ENCODE measurements at places on chromosomes 11 and 22.
A peak's percentile ranks its signal among the peaks of the same experiment; 100 is the strongest.

GRCh38 chr11:27582621-27583020 is 76.1 kb upstream of the LIN7C start:
- no peak for DNase-seq

DNA sequence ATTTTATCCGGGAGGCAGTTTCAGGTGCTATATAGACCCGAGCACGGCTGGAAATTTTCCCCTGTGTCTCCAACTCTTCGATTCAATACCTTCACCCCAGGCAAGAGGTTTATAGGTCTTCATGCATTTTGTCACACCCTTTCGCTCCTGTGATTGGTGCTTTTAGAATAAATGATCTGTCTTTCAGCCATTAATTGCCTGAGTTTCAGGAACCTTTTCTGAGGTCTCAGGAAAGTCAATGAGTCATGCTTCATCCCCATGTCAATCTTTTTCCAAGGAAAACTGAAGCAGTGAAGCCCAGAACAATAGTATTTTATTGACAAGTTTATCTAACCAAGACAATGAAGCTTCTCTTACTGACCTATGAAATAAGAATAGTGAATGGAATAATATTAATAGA is 29.9 kb downstream of the FAM181B start:
- DNase-seq: no peak

- no peak for DNase-seq
Measured at GRCh38 chr11:82890936-82891335, 9.3 kb downstream of the PRCP start.

DNA sequence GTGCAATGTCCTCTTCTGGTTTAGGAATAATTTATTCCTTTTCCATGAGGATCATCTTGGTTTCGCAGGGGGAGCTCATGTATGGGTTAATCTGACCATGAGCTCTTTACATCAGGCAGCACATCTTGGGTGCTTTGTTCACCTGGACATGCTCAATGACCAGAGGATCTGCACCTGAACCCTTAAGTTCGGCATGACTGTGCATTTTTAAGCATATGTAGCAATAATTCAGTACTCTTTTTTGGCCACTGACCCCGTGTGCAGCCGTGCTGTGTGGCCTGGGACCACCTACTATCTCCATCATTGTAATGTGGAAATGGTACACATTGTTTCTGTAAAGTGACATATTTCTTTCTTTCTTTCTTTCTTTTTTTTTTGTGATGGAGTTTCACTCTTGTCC is 62.9 kb downstream of the DEPDC5 start:
- DNase-seq: no peak

DNA sequence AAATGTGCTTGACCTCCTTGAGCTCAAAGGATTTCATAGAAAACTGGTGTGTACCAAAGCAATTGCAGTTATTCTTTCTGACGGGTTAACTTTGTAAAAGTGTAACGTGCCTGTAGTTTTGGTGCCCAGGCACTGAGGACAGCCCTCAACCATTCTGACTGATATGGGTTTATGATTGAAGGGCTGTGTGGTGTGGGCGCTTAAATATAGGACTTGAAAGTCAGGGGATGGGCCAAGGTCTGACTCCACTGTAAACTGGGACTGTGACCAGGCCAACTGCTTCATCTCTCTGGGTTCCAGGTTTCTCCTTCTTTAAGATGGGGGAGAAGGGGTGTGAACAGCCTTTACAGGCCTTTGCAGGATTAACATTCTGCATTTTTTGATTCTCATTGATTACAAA is 191.1 kb upstream of the ARHGAP20 start:
- no peak for DNase-seq

GRCh38 chr11:108926841-108927577 is 262.1 kb downstream of the DDX10 start:
- DNase-seq: no peak

- no peak for DNase-seq
Measured at GRCh38 chr11:56917708-56918400, 70.9 kb upstream of the OR5AK2 start.

DNA sequence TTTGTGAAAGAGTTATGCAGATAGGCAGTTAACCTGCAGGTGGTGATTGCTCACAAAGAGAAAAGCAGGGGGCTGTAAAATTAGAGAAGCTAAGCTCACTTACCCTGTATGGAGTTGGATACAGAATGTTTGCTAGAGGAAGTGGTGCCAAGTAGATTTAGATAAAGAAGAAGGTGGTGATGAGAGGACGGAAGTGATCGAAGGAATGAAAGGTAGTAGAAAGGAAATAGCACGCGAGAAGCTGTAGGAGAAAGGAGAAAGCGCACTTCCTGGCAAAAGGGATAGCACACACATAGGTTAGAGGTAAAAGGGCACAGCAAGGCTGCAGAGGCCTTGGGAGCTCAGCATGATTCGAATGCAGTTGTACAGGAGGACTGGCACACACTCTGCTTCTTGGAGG is 87.3 kb upstream of the CTSC start:
- DNase-seq: no peak

DNA sequence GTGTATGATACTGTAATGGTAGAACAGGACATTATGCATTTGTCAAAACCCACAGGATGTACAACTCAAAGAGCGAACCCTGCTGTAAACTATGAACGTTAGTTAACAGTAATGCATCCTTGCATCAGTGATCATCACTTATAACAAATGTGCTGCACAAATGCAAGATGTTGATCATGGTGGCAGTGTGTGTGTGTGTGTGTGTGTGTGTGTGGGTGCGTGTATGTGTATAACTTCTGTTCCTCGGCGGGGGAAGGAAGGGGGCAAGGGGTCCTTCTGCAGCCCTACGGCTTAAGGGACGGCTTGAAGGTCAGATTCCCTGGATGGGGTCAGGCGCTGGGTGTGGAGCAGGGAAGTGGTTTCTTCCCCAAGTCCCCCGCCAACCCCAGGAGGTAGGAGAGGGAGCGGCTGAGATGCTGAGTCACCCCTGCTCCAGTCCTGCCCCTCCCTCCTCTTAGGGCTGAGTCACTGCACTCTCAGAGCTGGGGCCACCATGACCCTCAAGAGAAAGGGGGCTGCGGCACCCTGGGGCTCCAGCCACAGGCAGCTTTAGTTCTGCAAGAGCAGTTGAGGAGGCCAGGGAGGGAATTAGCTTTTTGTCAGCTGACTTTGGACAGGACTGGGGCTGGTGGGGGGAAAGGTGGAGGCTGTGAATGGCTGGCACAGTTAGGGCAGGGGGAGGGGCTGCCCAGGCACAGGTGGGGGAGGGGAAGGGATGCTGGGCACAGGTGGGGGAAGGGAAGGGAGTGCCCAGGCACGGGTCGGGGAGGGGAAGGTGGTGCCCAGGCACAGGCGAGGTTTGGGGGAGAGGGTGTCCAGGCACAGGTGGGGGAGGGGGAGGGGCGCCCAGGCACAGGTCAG is 8.8 kb upstream of the CTSD start:
- DNase-seq: no peak

GRCh38 chr11:71201936-71202597 is 50.3 kb downstream of the SHANK2 start:
- DNase-seq: no peak

DNA sequence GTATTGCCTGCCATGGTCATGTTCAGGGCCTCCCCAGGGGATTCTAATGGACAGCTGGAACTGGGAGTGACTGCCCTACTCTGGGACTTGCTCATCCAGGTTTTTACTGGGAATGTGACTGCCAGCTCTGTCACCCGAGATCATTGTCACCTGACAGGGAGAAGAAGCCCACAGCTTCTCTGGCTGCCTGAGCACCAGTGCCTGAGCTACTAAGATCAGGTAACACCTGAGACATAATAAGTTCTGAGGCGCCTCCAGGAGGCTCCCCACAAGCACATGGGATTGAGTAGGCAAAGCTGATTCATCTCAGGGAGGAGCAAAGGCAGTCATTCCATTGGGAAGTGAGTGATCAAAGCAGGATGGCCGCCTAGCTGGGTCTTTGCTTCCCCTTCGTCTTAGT is 84.2 kb upstream of the GALNT18 start:
- DNase-seq: no peak

DNA sequence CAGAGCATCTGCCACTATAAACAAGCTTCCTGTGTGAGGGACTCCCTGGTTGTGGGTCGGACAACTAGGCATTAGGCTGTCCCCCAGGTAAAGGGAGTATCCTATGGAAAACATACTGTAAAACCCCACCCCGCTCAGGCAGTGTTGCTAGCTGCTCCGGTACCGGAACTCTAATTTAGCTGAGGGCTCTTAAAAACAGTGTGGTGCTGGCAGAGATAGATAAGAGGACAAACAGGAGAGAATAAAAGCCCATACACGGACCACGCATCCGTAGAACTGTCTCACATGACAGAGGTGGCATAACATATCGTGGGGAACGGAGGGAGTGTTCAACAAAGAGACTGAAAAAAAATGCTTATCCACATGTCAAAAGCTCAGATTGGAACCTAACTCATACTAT is 3.4 kb upstream of the MOGAT2 start:
- no peak for DNase-seq

DNA sequence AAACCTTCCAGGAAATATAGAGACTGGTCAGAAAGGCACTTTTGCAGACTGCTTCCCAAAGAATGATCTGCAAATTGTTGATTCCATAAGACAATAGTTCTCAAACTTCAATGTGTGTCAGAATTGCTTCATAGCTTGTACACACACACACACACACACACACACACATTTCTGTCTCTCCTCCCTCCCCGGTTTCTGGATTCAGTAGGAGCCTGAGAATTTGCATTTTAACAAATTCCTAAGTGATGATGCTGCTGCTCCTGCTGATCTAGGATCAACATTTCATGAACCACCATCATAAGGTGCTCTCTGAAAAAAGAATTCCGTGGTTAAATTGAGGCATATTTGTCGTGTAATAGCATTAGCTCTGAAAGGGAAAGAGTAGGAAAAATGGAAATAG is 35.3 kb upstream of the FZD4 start:
- no peak for DNase-seq

DNA sequence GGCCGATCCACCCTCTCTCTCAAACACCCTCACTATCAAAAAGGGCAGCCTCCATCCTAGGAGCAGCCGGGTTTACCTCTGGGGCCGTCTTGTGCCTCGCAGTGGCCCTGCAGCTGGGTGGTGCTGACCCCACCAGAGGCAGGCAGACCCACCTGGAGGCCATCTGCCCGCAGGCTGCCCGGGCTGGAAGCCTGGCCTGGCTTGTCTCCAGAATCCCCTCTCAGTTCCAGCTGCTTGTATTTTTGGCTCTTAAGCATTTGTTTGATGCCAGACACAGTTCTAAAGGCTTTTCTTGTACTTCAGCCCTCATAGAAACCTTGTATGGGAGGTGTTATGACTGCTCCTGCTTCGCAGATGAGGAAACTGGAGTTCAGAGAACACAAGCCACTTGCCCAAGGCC is 4.2 kb upstream of the NFAM1 start:
- DNase-seq: no peak

- DNase-seq: peak; percentile 92
Measured at GRCh38 chr11:109486129-109486528, 64.1 kb downstream of the C11orf87 start.

- DNase-seq: no peak
Measured at GRCh38 chr11:57323855-57324153, 948 bp downstream of the TNKS1BP1 start.

DNA sequence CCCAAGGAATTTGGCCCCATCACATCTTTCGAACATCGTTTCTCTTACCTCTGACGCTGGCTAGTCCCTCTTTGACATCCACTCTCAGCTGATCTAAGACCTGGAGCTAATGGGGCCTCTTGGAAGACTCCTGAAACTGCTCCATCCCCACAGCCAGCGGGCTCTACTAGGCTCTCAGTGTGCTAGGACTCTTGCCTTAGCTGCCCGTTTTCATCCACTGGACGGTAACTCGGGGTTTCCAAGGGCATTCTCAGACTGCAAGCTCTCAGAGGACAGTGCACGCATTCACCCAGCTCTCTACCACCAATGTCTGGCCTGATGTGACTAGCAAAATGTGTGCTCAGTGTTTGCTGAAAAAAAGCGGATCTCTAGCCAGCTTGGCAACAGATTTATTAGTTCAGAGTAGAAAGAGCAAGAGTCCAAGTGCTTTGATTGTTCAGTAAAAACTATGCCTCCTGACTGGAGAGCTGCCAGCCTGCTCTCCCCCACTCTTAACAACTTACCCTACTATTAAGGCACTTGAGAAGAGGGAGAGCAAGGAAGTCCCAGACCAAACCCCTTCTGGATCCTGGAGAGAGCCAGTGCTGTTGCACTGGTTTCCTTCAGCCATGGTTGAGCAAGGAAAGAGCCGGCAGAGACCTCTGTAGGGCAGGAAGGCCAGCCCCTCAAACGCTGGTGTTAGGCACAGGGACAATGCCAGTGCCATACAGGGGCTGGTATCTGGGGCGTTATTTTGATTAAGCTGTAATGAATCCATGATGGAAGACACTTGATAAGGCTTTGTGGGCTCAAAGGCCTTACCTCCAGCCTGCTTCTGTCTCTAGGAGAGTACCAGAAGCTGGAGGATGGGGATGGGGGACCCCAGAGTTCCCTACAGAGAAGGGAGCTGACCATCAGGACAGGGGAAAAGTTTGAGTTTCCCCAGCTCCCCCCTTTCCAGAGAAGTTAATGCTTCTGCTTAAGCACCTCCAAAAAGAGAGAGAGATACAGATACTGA is 9.2 kb downstream of the RELA start:
- DNase-seq: no peak

DNA sequence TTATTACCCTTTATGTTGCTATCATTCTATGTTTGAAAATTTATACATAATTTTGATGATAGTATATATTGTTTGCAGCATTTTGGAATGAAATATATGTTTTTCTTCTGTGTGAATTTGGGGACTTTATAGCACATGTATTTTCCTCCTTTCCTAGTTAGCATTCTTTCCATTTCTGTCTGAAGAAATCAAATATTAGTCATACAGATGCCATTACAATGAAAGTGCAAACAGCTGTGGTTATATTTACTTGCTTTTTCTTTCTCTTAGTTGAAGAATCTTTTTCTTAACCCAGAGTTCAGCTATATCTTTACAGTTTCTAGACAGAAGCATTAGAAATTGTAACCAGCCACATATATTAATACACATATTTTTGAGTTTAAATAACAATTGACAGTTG is 753.1 kb upstream of the ARHGAP42 start:
- DNase-seq: no peak

DNA sequence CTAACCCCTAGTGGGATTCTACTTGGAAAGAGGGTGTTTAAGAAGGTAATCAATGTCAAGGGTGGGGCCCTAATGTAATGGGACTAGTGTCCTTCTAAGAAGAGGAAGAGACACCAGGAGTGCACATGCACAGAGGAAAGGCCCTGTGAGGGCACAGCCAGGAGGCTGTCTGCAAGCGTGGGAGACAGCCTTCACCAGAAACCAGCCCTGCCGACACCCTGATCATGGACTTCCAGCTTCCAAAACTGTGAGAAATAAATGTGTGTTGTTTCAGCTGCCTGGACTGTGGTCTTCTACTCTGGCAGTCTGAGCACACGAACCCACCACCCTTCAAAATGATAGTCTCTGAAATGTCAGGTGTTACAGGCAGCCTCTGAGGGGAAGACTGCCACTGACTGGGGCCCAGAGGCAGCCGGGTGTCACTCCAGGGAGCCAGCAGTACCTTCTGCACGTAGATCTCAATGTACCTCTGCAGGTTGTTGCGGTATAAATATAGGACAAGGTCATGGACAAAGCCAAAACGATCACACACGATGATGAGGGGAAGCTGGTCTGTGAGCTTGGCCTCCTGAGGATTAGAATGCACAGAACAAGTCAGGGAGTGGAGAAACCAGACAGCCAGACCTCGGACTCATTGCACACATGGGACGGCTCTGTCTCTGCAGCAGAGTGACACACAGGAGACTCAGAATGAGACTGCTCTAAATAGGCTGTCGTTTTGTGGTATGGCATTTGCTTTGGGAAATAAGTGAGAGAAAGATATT is 43.9 kb upstream of the SLC25A1 start:
- no peak for DNase-seq

- DNase-seq: no peak
Measured at GRCh38 chr11:70696076-70696475, 297.7 kb downstream of the CTTN start.
